Glomerular endothelial cell (primary cell): ENCODE measurements at places on chromosomes 3 and 15.

GRCh38 chr3:76063019-76063418 is 277.7 kb upstream of the ZNF717 start:
- no peak for DNase-seq

- no peak for DNase-seq
These were observed 13.0 kb downstream of the TF start for GRCh38 chr3:133758964-133759739.

DNA sequence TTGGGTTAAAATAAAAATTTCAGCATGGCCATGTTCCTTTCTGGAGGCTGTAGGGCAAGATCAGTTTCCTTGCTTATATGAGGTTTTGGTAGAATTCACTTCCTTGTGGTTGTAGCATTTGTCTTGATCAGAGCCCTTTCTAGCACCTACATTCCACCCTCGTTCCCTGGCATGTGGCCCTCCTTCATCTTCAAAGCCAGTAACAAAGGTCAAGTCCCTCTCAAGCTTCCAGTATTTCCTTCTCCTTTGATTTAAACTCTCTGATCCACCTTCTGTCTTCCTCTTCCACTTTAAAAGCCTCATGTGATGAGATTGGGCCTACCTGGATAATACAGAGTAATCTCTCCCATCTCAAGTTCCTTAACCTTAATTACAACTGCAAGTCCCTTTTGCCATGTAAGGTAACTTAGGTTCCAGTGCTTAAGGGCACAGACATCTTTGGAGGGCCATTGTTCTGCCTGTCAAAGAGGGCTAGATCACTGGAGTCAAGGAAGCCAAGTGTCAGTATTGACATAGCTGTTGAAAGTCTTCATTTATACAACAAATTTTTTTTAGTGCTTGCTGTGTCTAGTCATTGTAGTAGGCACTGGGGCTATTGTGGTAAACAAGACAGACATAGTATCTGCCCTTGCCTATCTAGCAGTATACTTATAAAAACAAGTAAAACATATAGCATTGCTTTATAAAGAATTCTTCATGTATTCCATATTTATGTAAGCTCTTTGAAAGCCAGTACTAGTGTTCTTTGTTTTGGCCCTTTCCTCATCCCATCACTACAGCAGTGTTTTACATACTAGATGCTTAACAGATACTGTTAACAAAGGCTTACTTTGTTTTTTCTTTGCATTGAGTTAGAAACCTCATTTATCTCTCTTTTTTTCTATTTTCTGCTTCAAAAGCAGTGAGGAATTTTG is 40.7 kb downstream of the GLCE start:
- DNase-seq = no peak

- no peak for DNase-seq
These were observed 9.6 kb upstream of the LIPH start for GRCh38 chr3:185561958-185562357.

DNA sequence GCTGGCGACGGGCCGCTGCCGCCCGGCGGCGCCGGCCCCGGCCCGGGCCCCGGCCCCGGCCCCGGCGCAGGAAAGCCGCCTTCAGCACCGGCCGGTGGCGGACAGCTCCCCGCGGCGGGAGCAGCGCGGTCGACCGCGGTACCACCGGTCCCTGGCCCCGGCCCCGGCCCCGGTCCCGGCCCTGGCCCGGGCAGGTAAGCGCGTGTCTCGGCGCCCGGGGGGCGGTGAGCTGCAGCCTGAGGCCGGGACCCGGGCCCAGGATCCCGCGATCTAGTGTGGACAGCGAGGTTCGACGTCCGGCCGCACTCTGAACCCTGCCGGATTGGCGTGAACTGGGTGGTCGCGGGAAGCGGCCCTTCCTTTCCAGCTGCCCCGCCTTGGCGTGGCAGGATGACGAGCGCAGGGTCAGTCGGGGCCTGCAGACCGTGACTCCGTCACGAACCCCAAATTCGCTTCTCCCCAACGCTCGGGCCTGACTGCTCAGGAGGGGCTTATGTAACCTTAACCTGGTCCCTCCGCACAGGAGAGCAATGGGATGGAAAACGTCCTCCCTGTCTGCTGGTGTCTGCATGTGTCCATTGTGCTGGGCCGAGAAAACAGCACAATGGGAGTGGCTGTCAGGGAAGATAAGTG is 472 bp downstream of the BSN start:
- DNase-seq = no peak

GRCh38 chr15:74725225-74725774 is at the start of gene CYP1A1:
CYP1A1 (minus strand) TSS chr15:74725528; CDS start chr15:74723097, 2,431 bp downstream.
- no peak for DNase-seq

- DNase-seq = no peak
These were observed 44.9 kb downstream of the ST3GAL6 start for GRCh38 chr3:98808071-98808470.

DNA sequence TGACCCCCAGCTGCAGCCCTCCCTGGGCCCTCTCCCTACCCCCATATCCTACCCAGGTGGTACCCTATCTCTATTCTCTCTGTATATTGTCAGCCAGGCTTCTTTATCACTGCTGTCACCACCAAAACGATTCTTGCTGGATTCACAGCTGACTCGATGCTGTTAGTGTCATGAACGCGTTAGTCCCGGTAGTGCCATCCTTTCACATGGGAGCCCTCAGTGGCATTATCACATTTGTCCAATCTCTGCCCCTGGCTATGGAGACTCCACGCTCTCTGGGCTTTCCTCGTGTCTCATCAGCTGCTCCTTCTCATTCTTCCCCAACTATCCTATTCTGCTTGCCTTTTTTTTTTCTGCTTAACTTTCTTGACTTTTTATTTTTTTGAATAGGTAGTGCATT is 7.0 kb downstream of the SCAMP5 start:
- DNase-seq = no peak

GRCh38 chr15:37004373-37004869 is 95.9 kb downstream of the MEIS2 start:
- no peak for DNase-seq
